ENCODE measurements at places on chromosomes 6 and 20.

DNA sequence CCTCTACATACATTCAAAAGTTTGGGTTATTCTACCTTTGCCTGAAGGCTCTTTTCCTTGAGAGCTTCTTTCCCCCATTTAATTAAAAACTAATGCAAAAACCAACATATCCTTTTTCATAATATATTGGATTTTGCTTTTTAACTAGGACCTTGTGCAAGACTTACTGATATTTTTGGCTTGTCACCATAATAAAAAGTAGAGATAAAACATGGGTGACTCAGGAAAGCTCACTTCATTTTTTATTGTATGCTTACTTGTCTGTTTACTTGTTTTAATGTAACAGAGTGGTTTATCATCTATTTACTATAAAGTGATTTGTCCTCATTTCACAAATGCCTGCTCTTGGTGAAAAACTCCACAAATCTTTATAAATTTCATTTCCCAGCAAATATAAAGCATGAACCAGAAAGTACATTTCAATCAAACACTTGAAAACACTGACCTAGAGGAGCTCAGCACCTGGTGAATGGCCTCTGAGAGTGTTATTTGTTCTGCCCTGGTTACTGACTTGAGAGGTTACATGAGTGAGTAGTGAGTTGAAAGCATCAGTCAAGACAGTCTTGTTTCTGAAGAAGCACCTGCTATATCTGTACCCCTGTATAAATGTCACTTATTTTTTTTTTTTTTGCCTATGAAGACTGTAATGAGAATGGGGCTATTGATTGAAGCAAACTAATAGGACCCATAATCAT, 20.8 kb downstream of the ADGRG6 start:
- no peak for DNase-seq

GRCh38 chr20:59708326-59708725, 104.0 kb downstream of the PHACTR3 start:
- DNase-seq: no peak

DNA sequence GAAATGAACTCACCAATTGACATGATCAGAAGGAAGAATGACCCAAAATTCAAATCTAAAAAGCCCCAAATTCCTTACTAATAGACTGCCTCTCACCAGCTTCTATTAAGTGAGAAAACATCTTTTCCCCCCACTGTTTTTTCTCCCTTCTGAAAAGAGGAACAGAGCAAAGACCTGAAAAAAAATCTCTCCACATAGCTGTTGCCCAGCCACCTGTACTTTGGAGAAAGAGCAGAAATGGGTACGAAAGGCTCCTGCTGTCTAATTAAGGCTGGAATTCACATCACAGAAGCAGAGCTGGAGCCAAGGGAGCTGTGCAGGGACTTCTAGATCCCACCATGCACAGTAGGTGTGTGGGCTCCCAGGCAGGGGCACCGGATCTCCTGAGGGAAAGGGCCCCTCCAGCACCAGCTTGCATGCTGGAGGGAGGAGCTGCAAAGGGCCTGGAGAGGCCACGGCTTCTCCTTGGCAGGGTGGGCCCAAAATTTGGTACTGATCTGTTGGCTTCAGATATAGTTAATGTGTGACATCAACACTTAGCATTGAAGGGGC, 73.2 kb upstream of the DUSP22 start:
- no peak for DNase-seq

GRCh38 chr6:54248319-54248718, 59.9 kb upstream of the TINAG start:
- no peak for DNase-seq

- no peak for DNase-seq
These were observed 13.4 kb downstream of the NAPB start for GRCh38 chr20:23407781-23408464.

GRCh38 chr6:47741807-47742206, 40.0 kb upstream of the OPN5 start:
- DNase-seq: no peak

GRCh38 chr20:24662322-24662721, 192.9 kb downstream of the SYNDIG1 start:
- no peak for DNase-seq
